Foreskin fibroblast (primary cell): ENCODE measurements at places on chromosomes 5 and 9.

- no peak for DNase-seq
These were observed 1.8 kb upstream of the BHMT start for GRCh38 chr5:79109527-79110492.

GRCh38 chr9:86577420-86578333, 223.5 kb upstream of the TUT7 start:
- DNase-seq: no peak

DNA sequence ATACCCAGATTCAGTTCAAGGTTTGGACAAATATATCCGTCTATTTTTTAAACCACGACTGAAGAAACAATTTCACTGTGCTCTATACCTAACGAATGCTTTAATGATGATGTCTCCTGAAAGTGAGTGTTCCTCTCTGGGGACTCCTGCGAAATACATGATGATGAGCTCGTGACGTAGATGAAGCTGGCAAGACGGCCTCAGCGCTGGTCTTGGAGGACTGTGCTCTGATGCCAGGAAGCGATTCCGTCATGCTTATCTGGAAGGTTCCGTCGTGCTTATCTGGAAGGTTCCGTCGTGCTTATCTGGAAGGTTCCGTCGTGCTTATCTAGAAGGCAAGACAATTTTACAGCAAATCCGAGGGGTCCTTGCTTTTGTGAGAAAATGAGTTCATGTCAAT, 250.8 kb upstream of the IRX2 start:
- no peak for DNase-seq

- peak; percentile 77 for DNase-seq
These were observed 50.2 kb downstream of the CSNK1A1 start for GRCh38 chr5:149500922-149501582.

DNA sequence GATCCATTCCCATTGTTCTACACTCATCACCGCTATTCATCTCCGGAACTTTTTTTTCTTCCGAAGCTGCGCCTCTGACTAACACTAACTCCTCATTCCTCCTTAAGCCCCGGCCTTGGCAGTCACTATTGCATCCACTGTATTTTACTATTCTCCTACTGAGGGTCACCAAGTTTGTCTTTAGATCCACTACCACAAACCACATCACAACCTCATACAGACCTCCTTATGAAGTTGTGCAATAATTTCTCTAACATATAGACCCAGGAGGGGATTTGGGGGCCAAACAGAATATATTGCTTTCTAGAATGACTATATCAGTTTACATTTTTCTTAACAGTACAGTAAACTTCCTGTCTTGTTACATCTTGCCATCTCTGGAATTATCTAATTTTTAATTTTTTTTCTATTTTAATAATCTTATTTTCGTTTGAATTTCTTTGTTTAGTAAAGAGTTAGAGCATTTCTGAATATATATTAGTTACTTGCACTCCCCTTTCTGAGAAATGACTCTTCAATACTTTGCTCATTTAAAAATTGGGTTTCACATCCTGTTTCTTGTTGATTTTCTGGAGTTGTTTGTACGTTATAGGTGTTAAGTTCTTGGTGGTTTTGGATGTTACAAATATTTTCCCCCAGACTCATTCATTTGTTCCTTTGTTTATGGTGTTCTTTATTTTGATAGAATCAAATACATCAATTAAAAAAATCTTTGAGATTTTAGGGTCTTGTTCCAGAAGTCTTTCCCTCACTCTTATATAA, 37.1 kb downstream of the DMRT2 start:
- DNase-seq: no peak
